M059J (cell line): ENCODE measurements at places on chromosomes 13 and 19. TPM values are rescaled to one million over a fixed set of nuclear protein-coding genes. Genes with fewer than 3 reads are reported as not detected.
A peak's percentile ranks its signal among the peaks of the same experiment; 100 is the strongest.

DNA sequence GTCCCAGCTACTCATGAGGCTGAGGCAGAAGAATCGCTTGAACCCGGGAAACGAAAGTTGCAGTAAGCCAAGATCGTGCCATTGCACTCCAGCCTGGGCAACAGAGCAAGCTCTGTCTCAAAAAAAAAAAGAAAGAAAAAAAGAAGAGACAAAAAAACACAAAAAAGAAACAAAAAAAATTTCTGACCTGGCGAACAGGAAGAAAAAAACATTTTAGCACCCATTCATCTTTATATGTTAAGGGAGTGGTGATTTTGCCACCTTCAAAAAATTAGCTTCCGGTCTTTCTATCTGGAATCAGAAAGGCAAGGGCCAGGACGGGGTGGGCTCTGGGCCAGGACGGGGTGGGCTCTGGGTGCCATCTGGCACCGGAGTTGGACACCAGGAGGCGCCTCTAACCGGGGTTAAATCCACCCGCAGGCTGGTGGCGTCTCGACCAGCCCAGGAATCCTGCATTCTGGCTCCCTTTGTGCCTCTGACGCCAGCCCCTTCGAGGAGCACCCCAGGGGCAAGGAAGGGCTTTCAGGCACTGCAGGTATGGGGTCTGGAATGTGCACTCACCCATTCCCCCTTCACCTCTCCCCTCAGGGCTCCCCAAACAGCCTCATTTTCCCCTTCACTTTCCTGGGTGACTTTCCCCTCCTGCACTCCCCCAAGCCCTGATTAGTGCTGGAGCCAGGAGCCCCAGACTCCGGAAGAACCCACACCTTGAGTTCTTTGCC is 10.4 kb upstream of the ZSWIM4 start:
- peak; percentile 68 for DNase-seq

- DNase-seq, result no peak
Measured at GRCh38 chr13:51043310-51043709, 67.8 kb downstream of the C13orf42 start.

DNA sequence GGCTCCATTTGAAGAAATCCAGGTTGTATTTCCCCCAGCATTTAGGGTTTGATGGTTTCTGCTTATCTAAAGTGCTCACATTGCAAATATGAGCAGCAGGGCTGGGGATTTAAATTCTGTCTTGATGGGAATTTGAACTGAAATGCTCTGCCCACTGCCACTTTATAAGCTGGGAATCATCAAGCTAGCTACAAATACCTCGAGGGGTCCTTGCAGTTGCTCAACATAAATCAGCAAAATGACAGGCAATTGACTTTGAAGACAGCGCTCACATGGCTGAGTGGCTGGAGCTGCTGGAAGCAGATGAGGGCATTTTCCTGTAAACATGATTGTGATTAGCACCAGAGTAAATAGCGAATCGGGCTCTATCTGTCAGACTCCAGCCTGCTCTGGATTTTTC is 39.4 kb upstream of the MEDAG start:
- DNase-seq, result no peak

- DNase-seq, result peak; percentile 60
Measured at GRCh38 chr13:33497146-33497845, 211.7 kb upstream of the STARD13 start.

Gene PLIN5
- not detected in 2 replicates for total RNA-seq

- peak; percentile 36 for DNase-seq
Measured at GRCh38 chr13:34816908-34817665, 125.0 kb upstream of the NBEA start.

Gene KIR3DL2
- total RNA-seq, result not detected in 2 replicates

Gene ELSPBP1
- 24.4 and 33.3 TPM in 2 replicates for total RNA-seq

Gene LILRA1
- total RNA-seq, result not detected in 2 replicates

GRCh38 chr13:31001647-31002046 is 69.2 kb downstream of the TEX26 start:
- DNase-seq, result peak; percentile 42

- no peak for DNase-seq
Measured at GRCh38 chr13:53121919-53122318, 93.3 kb downstream of the OLFM4 start.

Gene KLK6
- total RNA-seq, result 0.74 TPM in 1 of 2 replicates, not detected in the other

DNA sequence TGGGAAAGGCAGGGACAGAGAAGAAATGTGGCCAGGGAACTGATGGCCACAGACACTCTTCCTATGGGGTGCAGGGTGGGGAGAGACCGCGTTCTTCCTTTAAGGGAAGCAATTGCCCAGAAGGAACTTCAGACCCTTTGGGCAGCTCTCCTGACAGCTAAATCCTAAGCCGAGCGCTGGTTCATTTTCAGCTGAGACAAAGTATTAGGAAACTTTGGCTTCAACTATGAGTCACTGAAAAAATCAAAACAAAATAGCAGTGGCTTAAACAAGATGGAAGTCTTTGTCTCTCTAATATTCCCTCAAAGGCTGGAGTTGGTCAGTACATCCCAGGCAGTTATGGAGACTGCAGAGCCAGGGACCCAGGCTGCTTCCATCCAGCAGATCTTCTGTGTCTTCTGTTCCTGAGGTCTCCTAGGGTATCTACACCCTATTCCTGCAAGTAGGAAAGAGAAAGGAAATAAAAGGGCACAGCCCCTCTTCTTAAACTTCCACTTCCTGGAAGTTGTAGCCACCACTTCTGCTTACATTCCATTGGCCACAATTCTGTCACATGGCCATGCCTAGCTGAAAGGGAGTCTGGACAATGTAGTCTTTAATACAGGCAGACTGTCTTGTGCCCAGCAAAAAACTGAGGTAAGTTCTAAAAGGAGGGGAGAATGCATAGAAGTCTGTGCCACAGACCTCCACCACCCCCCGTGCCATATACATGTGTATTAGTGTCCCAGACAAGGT is 163.5 kb downstream of the KATNAL1 start:
- DNase-seq, result peak; percentile 69

DNA sequence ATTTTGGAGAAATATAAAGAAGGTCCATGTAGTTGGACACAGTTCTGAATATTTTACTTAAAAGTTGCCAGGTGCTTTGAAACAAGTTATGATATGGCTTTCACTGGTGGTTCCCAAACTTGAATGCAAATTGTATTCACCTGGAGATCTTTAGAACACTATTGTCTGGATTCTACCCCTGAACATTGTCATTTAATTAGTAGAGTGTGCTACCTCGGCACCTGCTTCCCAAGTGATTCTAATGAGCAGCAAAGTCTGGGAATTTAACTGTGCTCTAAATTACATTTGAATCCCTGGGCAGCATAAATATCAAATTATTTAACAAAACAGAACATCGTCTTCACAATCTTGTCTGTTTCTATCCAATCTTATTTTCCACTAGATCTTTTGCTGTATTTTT is 2483.3 kb downstream of the PCDH9 start:
- DNase-seq, result no peak

GRCh38 chr19:54329476-54330165 is 9.3 kb downstream of the LILRA4 start:
- no peak for DNase-seq

Gene CABP5
- total RNA-seq, result 1.1 and 2.8 TPM in 2 replicates

- no peak for DNase-seq
Measured at GRCh38 chr13:33583398-33583797, 234.6 kb upstream of the RFC3 start.

- no peak for DNase-seq
Measured at GRCh38 chr19:49528211-49528771, 488 bp downstream of the RCN3 start.

DNA sequence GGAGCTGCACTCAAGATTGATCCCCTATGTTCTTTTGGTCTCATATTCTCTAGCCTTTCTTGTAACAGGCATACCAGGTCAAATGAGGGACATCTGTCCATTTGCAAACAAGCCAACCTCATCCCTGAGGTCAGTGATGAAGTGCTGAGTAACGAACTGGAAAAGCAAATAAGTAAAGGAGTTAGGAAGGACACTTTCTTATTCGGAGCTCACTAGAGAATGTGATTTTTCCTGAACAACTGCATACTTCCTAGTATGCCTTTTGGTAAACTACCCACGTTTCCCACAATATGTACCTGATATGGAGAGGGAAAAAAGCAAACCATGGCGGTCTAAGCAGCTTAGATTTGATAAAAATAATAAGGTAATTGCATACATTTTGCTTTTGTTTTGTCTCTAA is 91.0 kb upstream of the MYCBP2 start:
- no peak for DNase-seq

- DNase-seq, result peak; percentile 51
Measured at GRCh38 chr19:56333506-56333905, 18.9 kb upstream of the ZSCAN5A start.

- DNase-seq, result peak; percentile 72
Measured at GRCh38 chr13:32650705-32651311, 64.6 kb downstream of the PDS5B start.

DNA sequence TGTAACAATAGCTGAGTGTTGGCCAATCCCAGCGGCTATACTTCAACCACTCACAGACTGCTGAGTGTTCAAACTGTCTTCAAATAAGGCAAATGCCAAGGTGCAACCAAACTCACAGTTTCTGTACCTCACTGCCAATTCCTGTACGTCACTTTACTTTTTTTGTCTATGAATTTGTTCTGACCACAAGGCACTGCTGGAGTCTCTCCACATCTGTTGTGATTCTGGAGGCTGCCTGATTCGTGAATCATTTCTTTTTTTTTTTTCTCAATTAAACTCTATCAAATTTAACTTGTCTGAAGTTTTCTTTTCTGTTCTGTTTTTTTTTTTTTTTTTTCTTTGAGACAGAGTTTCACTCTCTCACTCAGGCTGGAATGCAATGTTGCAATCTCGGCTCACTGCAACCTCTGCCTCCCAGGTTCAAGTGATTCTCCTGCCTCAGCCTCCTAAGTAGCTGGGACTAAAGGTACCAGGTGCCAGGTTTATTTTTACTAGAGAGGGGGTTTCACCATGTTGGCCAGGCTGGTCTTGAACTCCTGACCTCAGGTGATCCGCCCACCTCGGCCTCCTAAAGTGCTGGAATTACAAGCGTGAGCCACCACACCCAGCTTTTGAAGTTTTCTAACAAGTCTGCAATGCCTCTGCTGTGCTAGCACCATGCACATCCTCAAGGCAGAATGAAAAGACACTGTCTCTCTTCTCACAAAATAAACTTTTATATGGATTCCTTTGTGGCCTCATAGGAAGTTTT is 401.7 kb downstream of the IRS2 start:
- peak; percentile 85 for DNase-seq

DNA sequence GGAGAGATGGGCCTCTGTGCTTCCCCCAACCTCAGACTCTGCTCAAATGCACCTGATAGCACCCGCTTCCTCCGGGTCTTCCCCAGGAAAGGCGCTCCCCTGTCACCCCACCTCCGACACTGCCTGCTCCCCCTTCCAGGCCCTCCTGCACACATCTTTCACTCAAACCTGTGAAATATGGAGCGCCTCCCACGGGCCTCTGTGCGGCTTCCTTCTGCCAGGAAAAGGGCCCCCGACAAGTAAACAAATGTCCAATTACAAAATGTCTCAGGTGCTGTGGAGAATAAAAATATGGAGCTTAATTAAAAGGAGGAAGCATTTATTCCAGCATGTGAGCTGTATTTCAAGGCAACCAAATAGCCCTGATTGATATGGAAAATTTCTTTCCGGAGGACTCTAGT is 15.6 kb upstream of the CCNE1 start:
- DNase-seq, result no peak

Gene ANGPTL4
- 0.27 and 0.91 TPM in 2 replicates for total RNA-seq

GRCh38 chr19:46904114-46905060 is 43.6 kb downstream of the ARHGAP35 start:
- no peak for DNase-seq

DNA sequence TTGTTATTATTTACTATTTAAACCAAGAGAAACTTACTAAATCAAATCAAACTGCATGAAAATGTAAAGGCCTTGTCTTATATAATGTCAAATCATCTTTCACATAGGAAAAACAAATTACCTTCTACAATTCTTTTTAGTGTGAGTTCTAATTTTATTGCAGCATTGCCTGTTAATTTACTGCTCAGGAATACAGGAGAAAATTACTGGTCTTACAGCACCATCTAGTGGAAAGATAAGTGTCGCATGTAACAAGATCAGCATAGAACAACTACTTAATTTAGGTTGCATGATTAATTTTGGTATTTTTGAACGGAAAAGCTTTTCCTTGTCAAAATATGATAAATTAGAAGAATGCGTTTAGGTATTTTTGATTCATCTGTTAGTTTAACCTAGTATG is 502.7 kb downstream of the UQCRFS1 start:
- peak; percentile 50 for DNase-seq

DNA sequence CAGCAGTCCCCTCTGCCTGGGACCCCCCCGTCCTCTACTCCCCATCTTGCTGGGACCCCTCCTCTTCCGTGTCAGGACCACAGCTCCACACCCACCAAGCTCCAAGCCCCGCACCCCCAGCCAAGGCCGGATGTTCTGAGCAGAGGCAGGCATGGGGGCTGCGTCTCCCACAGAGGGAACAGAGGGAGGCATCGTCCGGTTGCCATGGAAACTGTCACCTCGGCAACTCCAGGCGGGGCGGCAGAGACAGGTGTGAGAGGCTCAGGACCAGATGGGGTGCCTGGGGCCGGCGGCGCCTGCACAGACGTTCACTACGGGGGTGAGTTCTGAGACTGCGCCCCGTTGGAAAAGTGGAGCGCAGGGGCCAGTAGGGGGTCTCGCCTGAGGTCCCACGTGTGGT is 5.4 kb downstream of the RNU6-9 start:
- DNase-seq, result peak; percentile 28

Gene KCNC3
- not detected in 2 replicates for total RNA-seq

Gene KLK14
- total RNA-seq, result not detected in 2 replicates

Gene ZNF587
- total RNA-seq, result 6.5 and 19.6 TPM in 2 replicates

GRCh38 chr13:81738364-81738763 is 1397.4 kb upstream of the SPRY2 start:
- DNase-seq, result no peak

DNA sequence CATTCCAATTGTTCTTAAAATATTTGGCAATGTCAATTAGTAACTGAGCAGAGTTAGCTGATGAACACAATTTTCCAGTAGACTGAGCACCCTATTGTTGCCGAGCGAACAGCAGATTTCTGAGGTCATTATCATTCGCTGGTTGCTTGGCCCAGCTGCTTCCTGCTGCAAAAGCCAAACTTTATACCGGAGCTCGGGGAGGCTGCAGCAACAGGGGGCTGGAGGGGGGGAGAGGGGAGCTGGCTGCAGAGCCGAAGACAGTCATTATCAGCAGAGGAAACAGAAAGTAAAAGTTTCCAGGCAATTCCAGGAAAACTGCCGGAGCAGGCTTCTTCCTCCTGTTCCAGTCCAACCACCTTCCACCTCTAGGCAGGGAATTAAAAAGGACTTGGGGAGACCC is 77.9 kb downstream of the ZNF536 start:
- peak; percentile 7 for DNase-seq

- no peak for DNase-seq
Measured at GRCh38 chr13:42355491-42356183, 83.7 kb downstream of the AKAP11 start.

Gene LIG1
- total RNA-seq, result 36.4 and 55.9 TPM in 2 replicates

DNA sequence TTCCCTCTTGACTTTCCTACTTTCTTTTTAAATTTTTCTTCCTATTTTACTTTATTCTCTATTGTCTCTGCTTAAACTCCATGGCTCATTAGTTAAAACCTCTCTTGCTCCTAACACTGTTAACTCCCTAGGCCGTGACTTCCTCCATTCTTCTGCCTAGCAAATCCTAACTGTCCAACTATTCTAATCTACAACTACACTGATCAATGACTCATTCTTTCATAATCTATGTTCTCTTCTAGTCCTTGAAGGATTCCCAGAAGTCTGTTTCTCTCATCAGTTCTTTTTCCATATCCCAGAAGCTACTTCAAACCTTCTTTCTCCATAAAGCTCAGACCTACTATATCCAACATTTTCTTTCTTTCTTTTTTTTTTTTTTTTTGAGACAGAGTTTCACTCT is 66.9 kb downstream of the MICU2 start:
- DNase-seq, result no peak

Gene GNG7
- total RNA-seq, result 0.12 TPM in 1 of 2 replicates, not detected in the other
